ENCODE measurements at places on chromosomes 1 and 21.

GRCh38 chr1:9413877-9414213, 121.2 kb downstream of the SPSB1 start:
- no peak for DNase-seq

DNA sequence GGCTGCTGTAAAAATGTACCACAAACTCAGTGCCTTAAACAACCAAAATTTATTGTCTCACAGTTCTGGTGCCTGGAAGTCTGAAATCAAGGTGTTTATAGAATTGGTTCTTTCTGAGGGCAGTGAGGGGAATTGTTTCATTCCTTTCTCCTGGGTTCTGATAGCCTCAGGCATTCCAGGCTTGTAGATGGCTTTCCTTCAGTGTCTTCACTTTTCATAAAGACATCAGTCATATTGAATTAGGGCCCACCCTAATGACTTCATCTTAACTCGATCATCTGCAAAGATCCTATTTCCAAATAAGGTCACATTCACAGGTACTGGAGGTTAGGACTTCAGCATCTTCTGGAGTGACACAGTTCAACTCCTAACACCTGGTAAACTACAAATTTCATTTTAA, 15.0 kb downstream of the CDKN2C start:
- DNase-seq, result no peak

GRCh38 chr1:37012226-37012625, 22.1 kb downstream of the GRIK3 start:
- no peak for DNase-seq

DNA sequence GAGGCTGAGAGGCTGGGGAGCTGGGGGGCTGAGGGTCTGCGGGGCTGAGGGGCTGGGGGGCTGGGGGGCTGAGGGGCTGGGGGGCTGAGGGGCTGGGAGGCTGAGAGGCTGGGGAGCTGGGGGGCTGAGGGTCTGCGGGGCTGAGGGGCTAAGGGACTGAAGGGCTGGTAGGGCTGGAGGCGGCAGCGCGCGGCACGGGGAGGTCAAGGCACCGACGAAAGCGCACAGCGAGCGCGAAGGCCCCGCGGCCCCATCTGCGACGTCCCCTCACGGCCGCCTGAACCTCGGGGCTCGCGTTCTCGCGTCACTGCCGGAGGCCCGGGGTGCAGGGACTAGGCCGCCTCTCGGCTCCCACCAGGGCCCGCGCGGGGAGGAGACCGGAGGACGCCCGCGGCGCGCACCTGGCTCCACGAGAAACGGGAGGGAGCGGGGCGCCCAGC, 356 bp downstream of the INTS11 start:
- no peak for DNase-seq

DNA sequence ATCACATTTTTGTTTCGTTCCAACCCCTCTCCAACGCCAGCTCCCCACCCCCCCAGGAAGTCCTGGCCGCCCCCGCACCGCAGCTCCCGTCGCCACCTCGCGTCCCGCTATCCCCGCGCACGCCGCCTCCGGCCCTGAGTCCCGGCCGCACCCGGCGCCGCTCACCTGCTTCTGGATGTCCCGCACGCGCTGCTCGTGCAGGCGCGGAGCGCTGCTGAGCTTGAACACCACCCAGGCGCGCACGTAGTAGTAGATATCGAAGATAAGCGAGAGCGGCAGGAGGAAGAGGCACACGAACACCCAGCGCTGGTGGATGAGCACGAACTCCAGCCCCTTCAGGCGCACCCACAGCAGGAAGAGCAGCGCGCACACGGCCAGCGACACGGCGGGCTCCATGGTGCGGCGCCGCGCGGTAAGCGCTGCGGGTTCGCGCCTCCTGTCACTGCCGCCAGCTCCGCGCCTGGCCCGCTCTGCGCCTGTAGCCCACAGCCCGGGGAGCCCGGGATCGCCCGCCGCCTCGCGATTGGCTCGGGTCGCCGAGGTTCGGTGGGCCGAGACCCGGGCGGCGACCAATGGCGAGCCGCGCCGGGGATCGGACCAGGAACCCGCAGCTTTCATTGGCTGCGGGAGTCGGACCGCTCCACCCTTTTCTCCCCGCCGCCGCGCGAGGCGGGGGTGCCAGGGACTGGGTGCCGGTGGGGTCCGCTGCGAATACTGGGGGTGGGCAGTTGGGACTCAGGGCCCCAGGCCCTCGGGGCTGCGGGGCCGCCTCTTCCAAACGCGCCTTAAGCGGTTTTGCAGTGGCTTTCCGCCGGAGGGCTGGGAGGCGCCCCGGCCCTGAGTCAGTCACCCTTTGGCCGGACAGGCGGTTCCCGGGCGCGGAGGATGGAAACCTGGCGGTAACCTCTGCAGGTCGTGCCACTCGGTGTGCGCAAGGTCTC, at the start of gene DHCR24:
Gene DHCR24 (minus strand): TSS at position 472 of the 941 bp plus-strand sequence. CDS start 76 bp downstream, at position 396.
- no peak for DNase-seq

GRCh38 chr1:205543351-205544301, 39.2 kb downstream of the CDK18 start:
- no peak for DNase-seq

DNA sequence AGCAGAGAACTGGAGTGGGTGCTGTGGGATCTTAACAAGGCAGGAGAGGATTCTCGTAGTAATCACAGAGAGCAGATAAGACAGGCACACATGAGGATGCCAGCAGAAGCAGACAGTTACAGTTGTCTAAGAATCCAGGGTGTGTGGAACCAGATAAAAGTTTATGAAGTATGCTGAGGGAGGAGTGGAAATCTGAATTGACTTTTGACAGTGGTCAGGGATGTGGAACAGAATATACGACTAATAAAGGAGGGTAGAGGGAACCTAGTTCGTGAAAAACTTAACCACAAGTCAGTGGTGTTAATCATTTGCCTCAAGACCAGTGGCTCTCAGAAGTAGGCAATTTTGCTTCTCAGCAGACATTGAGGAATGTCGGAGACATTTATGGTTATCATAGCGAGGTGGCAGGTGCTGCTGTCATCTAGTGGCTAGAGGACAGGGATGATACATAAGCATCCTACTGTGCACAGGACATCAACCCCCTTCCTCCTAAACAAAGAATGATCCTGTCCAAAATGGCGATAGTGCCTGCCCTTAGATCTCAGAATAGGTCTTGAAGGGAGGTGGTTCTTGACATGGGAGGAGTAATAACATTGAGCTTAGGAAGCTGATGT, 3.0 kb downstream of the LRRC8D start:
- no peak for DNase-seq

GRCh38 chr1:1183221-1183747, 9.6 kb downstream of the TTLL10 start:
- DNase-seq, result no peak

DNA sequence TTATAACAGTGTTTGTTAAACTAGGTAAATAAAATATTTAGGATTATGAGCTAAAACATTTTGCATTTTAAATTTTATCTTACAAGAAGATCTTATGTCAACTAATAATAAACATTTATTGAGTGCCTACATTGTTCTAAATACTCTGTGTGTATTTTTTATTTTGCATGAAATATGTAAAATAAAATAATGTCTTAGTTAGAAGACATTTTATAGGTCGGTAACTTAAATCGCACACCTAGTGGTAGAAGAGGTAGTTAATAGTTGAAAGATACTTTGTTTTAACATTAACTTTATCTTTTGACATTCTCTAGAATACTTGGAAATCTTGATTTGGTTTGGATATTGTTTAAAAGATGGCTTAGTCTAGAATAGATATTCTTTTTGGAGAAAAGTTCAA, 60.5 kb downstream of the RPS6KC1 start:
- DNase-seq, result no peak

GRCh38 chr1:38818175-38818976, 41.2 kb downstream of the RRAGC start:
- no peak for DNase-seq

DNA sequence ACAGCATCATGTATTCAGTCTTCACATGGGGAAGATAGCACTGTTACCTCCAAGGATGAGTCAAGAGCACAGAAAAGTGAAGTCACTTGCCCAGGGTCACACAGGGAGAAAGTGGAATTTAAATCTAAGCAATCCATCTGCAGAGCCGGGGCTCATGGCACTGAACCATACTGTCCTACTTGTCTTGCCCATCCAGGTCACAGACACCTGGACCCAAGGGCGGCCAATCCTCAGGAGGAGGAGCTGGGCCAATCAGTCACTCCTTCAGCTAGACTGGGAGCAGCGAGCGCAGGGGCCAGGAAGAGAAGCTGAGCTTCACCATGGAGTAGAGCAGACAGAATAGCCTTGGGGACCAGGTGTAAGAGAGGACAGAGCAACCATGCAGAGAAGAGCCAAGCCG, 9.2 kb upstream of the GJB5 start:
- no peak for DNase-seq

GRCh38 chr1:230170622-230171021, 103.6 kb downstream of the GALNT2 start:
- no peak for DNase-seq

- no peak for DNase-seq
Observed at GRCh38 chr21:27339902-27340301, 373.0 kb upstream of the ADAMTS5 start.

GRCh38 chr1:236148470-236148845, 6.1 kb downstream of the GPR137B start:
- DNase-seq, result no peak

- DNase-seq, result no peak
Observed at GRCh38 chr1:214101246-214101645, 113.5 kb downstream of the PROX1 start.

DNA sequence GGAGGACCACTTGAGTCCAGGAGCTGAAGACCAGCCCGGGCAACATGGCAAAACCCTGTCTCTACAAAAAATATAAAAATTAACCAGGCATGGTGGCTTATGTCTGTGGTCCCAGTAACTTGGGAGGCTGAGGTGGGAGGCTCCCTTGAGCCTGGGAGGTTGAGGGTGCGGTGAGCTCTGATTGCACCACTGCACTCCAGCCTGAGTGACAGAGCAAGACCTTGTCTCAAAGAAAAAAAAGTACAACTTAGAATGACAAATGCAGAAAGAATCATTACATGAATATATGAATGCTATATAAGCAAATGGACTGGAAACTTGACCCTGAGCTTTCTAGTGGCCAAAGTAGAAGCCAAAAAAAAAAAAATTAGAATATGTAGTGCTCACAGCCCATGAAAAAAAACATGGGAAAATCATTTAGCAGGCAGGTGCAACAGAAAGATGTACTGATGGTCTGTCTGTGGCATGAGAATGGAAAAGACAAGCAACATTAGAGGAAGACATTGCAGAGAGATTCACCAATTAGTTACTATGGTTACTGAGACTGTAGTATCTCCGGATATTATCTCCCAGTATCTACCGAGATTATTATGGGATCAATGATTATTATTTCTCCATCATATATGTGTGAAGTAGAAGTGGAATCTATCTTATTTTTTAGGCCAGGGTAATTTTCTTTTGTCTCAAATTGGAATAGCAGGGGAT, 19.2 kb downstream of the ELAPOR1 start:
- DNase-seq, result no peak

- no peak for DNase-seq
Observed at GRCh38 chr1:171279678-171280077, 31.4 kb downstream of the FMO1 start.

- DNase-seq, result no peak
Observed at GRCh38 chr1:113581323-113581722, 178.0 kb downstream of the PHTF1 start.

DNA sequence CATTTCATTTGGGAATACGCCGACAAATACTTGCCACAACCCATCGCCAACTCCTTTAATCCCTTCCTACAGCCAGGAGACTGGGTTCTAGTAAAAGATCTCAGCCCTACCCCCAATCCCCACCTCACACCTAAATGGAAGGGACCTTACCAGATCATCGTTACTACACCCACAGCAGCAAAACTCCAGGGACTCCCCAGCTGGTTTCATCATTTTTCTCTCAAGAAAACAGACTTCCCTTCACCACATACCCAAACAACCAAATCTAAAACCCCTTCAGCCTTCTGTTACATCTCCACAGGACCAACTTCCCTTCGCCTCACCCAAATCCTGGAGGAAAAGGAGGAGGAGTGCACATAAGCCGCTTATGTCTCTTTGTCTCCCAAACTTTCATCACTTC, 23.7 kb upstream of the SLC2A5 start:
- no peak for DNase-seq

GRCh38 chr1:66443793-66444192, 90.2 kb upstream of the SGIP1 start:
- DNase-seq, result no peak

DNA sequence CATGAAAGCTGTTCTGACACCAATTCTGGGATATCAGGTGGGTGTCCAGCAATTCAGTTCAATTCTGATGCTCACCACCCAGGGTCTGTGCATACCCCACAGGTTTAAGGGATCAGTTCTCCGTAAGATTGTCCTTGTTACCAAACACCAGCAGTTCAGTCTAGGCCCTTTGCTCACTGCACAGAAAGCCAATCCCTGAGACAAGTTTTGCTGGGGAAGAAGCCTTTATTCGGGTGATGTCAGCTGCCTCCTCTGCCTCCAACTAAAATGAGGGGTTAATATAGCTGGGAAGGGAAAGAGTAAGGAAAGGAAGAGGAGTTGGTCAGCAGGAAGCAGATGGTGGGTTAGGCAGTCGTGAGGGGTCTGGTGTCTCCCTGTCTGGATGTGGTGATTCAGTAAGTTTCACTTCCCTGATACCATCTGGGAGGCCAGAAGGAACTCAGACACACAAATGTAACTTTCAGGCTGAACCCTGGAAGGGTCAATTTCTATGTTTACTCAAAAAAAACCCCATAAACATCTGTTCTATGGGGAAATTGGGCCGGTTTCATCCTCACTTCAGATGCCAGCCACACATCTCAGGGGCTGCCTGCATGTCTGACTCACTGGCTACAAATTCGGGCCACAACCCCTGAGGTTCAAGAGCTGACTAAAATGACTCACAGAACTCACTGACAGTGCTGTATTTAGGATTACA, 83.3 kb upstream of the PGBD5 start:
- no peak for DNase-seq

DNA sequence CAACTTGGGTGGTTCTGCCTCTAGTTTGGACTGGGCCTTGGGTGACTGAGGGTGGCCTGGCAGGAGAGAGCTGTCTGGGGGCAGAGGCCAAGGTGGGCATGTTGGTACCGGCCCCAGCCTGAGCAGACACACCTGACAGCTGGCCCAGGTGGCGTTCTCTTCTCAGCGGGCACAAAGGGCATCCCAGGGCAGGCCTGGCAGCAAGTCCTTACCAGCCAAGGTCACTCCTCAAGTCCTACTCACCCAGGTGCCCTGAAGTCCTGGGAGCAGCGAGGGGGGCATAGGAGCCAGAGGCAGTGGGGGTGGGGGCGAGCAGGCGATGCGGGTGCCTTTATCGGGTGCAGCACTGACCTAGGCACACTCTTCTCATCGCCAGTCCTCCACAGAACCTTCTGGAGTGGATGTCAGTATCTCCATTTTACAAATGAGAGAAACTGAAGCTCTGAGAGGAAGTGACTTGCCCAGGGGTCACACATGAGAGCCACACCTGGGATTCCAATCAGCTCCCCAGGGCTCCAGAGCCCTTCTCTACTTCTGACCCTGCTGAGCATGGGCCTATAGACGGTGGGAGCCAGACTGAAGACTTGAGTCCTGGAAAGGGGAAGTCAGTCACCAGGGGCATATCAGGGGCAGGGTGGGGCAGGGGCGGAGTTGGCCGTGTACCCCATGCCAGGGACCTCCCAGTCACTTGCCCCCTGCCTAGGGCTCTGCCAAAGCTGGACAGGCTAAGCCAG, 587 bp upstream of the SLC25A34 start:
- DNase-seq, result no peak
